ENCODE measurements at places on chromosomes 1 and 21.

- no peak for DNase-seq
Measured at GRCh38 chr1:40017951-40018575, 22.5 kb upstream of the CAP1 start.

- DNase-seq = no peak
Measured at GRCh38 chr1:203968761-203969160, 104.2 kb upstream of the SOX13 start.

DNA sequence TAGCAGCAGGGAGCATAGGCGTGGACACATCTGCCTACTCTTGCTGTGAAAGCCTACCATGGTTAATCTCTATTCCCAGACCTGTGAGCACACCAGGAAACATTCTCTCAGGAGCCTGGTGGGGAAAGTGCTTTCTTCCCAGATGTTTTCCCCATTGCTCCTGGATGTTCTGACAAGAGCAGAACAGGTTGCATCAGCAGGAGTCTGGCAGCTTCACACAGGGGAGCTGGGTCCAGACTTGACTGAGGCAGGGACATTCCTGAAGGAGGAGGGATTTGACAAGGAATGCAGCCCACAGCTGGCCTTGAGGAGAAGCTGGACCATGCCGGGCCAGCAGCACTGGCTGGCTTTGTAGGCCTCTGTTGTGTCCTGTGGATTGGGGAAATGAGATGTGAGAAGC, 21.0 kb upstream of the ARTN start:
- DNase-seq = no peak

- no peak for DNase-seq
Measured at GRCh38 chr1:174841747-174842146, 158.0 kb upstream of the CACYBP start.

DNA sequence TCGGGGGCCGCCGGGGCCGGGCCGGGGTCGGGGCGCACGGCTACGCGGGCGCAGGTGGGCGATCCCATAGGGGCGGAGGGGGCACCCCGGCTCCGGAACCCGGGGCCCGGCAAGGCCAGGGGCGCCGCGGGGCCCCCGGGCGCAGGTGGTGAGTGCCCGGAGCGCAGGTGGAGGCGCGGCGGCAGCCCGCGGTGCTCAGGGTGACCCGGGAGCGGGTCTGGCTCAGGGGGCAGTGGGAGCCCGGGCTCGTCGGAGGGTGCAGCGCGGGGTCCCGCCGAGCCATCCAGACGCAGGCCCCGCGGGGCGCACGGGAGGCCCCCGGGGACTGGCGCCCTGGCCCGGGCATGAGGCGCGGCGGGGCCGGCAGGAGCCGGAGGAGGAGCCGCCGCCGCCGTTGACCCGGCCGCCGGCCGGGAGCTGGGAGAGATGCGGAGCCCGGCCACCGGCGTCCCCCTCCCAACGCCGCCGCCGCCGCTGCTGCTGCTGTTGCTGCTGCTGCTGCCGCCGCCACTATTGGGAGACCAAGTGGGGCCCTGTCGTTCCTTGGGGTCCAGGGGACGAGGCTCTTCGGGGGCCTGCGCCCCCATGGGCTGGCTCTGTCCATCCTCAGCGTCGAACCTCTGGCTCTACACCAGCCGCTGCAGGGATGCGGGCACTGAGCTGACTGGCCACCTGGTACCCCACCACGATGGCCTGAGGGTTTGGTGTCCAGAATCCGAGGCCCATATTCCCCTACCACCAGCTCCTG, 489 bp downstream of the CELSR2 start:
- DNase-seq = no peak

- DNase-seq = no peak
Measured at GRCh38 chr1:42806593-42806992, 10.3 kb upstream of the ERMAP start.

DNA sequence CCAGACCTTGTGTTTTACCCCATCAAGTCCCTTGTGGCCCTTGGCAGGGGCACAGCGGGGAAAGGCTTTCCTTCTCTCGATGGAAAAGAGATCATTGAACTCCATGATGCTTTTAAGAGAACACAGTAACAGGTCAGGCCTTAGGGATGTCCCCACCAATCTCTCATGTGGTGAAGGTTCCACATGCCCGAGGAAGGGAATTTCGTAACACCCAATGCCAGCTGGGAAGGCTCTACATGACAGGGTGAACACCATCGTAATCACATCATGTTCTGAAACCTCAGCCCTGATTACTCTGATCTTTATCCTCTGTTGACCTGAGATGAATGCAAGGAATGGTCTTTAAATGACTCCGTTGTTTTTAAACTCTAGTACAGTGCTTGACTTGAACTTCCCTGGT, 105.5 kb upstream of the SPAG17 start:
- DNase-seq = no peak

DNA sequence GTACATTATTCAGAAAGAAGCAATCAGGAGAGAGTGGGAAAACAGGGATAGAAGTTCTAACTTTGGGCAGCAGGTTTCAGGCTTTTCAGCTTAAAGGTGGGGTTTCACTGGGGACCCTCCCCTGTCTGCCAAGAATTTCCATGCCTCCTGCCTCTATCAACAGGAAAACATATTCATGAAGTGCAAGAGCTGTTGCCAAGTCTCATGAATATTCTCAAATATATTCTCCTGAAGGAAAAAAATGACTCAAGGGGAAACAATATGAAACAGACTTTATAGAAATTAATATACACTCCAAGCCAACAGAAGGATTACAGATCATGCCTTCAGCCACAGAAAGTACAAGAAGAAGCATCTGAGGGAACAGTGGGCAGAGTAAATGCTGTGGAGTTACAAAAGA, 713.3 kb upstream of the ADAMTS5 start:
- DNase-seq = no peak

GRCh38 chr1:208179263-208179816, 64.8 kb downstream of the PLXNA2 start:
- peak; percentile 16 for DNase-seq

DNA sequence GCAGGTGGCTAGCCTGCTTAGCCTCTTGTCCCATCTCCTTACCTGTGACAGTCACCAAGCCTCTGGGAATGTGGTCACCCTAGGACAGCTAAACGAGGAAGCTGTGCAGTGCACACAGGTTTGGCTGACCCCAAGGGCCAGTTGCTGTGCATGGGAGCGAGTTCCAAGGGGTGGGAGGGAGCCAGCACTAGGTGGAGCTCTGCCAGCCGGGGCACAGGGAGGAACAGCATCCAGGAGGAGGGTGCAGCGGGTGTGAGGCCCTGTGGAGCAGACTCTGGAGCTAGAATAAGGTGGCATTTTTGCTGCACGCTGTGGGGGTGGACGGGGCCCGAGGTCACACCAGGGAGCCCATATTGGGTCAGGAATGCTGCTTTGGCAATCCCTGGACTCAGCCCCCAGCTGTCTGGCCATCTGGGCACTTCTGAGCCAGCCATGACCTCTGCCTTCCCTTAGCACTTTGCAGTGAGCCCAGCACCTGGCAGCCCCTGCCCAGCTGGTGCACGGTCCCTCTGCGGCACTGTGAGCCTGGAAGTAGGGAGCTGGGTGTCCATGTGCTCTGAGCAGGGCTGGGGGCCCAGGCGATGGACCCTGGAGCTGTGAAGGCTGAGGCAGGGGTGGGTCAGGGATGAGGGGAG, 8.7 kb downstream of the PDXK start:
- DNase-seq = peak; percentile 39

DNA sequence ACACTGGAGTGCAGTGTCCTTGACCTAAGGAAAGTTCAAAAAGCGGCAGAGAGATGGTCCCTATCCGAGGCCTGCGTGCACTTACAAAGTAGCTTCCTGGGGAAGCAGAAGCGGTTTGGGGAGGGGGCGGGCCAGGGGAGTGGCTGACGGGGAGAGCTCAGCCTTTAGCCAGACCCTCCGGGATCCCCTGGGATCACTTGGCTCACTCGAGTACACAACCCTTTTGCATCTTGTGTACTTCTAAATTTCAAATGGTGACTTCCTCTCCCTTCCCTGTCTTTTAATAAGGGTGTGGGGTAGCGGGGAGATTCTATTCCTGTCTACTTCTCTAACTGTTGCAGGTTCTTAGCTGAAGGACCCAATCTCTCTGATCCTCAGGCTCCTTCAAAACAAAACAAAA, 18.1 kb upstream of the SNX27 start:
- DNase-seq = no peak

DNA sequence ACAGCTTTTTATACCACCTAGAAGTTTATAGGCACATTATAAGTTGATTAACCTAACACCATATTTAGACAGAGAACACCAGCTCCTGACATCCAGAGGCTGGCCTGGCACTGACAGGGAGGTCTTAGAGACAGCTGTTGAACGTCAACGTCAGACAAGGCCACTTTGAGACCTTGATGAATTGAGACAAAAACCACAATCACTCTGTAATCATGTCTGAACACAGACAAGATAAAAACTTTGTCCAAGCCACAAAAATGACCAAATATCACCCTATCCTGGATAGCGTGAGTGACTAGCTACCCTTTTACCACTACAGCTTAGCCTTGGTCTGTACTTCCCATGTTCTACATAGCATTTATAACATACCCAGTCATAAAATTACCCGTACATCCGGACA, 403.6 kb upstream of the CHRM3 start:
- DNase-seq = no peak

DNA sequence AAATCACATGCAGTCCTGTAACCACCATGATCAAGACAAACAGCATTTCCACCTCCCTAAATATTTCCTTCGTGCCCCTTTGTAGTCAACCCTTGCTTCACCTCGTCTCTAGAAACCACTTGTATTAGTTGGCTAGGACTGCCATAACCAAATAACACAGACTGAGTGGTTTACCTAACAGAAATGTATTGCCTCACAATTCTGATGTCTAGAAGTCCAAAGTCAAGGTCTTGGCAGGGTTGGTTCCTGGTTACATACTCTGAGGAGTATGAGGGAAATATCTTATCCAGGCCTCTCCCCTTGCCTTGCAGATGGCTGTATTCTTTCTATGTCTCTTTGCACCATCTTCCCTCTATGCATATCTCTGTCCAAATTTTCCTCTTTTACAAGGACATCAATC, 23.3 kb upstream of the FRRS1 start:
- DNase-seq = no peak

GRCh38 chr1:197614916-197615692, 160.2 kb downstream of the DENND1B start:
- DNase-seq = peak; percentile 22

DNA sequence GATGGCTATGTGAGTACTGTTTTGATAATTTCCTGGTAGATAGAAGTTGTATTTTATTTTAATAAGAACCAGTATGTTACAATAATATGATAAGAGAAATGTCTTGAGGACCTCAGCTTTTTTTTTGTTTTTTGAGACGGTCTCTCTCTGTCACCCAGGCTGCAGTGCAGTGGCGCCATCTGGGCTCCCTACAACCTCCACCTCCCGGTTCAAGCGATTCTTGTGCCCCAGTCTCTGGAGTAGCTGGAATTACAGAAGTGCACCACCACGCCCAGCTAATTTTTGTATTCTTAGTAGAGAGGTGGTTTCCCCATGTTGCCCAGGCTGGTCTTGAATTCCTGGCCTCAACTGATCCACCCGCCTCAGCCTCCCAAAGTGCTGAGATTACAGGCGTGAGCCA, 968.1 kb upstream of the ADGRL4 start:
- no peak for DNase-seq

DNA sequence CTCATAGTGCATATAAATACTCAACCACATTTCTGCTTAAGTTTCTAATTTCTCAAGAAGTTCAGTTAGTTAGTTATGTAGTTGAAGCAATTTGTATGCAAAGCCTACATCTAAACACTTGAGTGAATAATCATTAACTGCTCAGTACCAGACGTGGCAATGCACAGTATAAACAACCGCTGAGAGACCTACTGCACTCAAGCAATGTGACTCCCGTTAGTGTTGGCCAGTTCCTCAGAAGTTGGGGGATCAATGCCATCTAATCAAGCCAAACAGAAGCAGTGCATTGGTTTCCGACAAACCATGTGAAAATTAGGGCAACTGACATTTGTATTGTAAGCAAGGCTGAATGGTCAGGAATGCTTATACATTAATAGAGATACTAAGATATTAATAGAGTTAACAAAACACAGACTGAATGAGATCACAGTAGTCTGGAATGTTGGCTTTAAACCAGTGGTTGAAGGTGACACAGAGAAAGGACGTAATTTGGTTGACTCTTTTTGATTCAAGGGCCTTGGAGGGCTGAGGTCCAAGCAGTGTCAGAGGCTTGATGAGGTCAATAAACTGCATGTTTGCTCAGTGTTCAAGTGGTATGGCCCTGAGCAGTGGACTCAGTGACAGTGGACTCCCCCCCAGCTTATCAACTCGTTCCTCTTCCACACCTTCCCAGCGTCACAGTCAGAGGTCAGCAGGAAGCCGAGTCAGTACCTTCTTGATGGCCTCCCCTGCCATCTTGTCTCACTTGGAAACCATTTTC, 255.5 kb downstream of the CTH start:
- no peak for DNase-seq

DNA sequence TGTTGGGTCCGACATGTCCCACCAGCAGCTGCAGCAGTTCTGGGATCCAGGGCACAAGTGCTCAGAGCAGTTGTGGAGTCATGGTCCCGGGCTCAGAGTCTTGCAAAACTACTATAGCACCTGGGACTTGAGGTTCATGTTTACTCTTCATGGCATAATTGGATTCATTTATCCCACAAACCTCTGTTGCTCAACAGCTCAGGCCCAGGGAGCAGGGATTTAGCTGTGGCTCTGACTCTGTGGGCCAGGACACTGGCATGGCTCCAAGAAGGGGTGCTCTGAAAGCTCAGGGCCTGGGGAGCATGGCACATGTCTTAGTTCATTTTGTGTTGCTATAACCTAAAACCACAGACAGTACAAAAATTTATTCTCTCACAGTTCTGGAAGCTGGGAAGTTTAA, 626.7 kb upstream of the ADGRL2 start:
- DNase-seq = no peak

DNA sequence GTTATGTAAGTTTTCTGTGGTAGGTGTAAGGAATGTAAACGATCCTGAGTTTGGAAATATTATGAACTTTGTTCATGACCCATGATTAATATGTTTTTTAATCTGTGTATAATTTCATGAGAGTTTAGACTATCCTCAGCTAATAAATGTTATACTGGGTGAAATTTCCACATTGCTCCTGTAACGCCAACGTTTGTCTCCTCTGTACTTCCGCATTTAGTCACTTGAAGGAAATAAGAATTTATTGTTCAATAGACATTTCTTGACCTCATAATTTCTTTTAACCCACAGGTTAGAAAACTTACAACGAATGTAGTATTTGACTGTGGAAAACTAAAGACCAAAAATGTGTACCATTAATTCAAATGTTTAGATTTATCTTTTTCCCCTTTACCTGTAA, 876 bp downstream of the KCNJ15 start:
- no peak for DNase-seq

- no peak for DNase-seq
Measured at GRCh38 chr1:21849909-21850576, 38.0 kb downstream of the LDLRAD2 start.

DNA sequence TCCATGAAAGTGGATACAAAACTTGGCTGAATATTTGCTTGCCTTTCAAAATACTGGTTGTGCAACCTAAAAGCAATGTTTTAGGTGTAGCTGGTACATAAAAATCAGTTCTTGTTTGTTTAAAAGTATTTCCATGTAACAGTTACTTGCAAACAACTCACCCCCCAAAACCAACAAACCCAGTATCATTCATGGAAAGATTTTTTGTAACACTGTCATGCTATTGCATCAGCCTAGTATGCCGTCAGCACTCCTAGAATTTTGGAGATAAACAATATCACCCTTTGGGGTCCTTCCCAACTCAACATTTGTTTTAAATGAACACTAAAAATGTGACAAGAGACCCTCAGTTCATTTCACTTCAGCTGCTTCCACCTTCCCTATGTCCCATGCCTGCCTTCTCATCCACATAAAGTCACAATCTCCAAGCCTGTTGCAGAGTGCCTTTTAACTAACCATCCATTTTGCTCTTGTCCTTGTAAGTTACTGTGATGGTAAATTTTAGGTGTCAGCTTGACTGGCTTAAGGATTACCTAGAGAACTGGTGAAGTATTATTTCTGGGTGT, 425.3 kb downstream of the DUSP10 start:
- no peak for DNase-seq
